ENCODE measurements at places on chromosomes 6 and 20.
A peak's percentile ranks its signal among the peaks of the same experiment; 100 is the strongest.

- no peak for DNase-seq
These were observed 176.4 kb upstream of the MYLIP start for GRCh38 chr6:15952231-15953151.

GRCh38 chr20:53079261-53079691, 107.1 kb downstream of the TSHZ2 start:
- no peak for DNase-seq

- no peak for DNase-seq
These were observed 30.7 kb downstream of the SSR1 start for GRCh38 chr6:7282097-7282906.

GRCh38 chr6:68911334-68911733, 276.3 kb downstream of the ADGRB3 start:
- DNase-seq: no peak

GRCh38 chr20:43534791-43535350, 24.0 kb upstream of the SGK2 start:
- DNase-seq: no peak

DNA sequence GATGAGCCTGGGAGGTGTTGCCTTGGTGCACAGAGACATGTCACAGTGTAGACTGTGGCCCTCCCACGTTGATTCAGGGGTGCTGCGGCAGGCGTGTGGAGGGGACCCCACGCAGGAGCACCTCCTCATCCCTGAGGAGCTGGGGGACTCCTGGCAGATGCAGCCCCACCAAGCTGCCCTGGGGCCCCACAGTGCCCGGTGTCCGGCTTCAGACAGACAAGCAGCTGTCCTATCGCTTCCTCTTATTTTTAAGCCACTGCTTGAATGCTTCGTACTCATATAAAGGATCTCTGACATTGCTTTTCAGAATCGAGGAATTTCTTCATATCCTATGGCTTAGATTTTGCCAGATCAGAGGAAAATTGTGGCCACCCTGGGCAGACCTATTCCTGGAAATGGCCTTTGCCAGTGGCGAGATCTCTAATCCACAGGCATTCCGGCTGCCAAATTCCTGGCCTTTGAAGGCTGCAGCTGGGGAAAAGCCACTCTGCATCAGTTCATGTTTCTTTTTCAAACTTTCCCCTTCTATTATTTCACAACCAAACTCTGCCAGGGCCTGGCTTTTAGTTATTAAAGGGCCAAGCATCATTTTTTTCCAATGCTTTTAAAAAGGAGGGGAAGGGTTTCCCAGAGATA, 337.0 kb downstream of the THBS2 start:
- no peak for DNase-seq

DNA sequence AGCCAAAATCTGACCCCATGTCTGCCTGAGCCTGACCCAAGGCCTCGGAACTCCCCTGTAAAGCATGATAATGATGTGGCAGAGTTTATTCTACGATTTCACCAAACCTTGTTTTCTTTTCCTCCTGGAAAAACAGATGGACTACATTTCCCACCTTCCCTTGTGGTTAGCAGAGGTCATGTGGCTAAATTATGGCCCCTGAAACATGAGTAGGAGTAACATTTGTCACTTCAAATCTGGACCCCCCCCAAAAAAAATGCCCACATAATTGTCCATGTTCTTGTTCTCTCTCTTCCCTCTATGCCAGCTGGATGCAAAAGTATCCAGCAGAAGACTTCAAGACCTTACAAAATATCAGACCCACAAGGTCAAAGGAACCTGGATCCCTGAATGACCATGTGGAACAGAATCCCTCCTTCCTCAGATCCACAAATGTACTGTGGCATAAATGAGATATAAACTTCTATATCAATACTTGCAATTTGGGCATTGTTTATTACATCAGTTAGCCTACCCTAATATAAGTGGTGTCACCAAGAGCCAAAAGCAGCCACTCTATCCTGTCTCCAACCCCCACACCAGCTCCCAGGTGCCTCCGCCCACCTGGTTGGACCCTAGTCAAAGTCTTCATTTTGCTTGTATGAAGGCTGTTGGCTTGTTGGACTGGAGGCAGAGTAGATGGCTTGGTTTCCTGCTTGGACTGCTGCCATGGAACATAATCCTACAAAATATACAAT, 1.4 kb downstream of the C20orf96 start:
- DNase-seq: no peak

DNA sequence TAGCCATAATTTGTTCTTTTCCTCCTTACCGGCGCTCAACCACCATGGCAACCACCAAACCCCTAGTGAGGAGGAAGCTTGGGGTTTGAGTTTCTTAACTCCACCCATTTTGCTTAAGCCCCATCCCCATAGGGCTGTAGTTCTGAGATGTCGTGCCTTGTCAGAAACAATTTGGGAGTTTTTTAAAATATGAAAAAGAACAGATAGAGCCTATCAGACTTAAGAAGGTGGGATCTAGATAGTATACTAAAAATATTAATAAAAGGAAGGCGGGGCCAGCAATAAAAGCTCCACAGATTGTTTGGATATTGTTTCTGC, 5.6 kb downstream of the BRD2 start:
- DNase-seq: peak; percentile 15

DNA sequence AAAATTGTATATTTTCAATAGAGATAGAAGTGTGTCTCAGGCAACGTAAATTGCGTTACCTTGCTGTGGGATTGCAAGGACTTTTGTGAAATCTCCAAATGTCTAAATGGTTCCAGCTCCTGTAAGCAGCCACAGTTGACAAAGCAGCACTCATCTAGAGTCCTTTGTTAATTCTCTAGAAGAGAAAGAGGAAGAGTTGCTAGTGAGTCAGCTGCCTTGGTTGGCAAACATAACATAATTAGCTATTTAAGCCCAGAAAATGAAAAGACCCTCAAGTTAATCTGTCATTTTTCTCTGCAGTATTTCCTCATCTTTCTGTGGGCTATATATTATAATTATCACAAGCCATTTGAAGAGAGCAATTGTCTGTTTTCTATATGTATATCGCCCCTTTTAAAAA, 66.4 kb upstream of the FABP7 start:
- DNase-seq: no peak

DNA sequence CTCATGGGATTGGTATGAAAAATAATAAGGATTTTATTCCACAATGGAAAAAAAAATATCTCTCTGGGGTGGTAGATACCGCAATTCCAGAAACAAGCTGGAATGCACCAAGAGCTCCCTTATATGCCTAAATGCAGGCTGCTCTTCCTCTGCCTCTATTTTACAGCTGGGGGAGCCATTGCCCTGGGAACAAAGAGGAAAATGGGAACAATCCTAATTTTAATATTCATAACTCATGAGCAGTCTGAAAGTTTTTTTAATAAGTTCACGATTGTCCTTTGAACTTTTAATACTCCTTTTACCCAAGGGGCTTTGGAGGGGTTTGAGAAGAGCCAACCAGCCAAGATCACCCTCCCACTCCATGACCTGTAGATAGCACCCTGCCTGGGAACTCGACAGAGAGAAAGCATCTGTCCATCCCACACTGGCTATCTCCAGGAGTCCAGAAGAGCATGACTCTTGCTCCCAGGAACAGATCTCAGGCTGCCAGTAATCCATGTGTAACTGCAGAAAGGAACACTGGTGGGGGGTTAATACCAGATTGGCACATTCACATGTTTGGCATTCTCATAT, 74.7 kb downstream of the CD83 start:
- no peak for DNase-seq

GRCh38 chr6:41269716-41270115, 16.8 kb downstream of the TREM1 start:
- DNase-seq: no peak

DNA sequence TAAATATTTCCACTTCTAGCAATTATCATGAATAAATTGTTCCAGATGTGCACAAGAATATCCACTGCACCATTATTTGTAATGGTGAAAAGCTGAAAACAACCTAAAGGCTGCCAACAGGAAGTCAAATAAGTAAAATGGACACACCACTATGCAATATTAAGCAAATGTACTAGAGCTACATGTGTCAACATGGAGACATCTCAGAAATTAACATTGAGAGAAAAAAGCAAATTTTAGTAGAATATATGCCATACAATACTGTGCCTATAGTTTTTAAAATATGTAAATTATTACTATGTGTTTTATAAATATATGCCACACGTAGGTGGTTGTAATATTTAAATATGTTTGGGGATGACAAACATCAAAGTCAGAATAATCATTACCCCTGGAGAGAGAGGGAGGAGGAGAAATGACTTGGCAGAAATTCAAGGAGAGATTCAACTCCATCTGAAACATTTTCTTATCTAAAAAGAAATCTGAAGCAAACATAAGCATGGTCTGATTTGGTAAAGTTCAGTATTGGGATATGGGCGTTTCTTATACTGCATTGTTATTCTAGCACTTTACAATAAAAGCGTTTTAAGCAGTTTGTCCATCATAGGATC, 475.5 kb downstream of the QKI start:
- DNase-seq: no peak

DNA sequence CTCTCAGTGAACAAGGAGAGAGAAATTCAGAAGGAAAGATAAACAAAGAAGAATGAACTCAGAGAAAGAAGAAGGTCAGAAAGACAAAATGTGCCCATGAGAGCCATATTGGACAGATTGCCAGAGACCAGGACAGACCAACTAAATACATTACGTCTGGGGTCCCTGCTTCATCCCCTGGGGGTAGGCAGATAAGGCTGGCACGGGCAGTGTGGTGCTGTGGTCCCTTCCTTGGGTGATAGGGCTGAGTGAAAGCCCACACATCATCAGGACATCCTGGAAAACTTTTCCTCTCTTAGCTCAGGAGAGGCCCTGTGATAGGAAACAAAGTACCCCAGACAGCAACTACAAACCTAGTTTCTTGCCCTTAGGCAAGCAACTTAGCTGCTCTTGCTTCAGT, 13.2 kb upstream of the ARMC12 start:
- DNase-seq: no peak

- no peak for DNase-seq
These were observed 384.7 kb upstream of the ID4 start for GRCh38 chr6:19452495-19452894.

- no peak for DNase-seq
These were observed 21.2 kb downstream of the RAMACL start for GRCh38 chr6:166565084-166565967.

- no peak for DNase-seq
These were observed 10.3 kb downstream of the KIZ start for GRCh38 chr20:21136015-21136732.

DNA sequence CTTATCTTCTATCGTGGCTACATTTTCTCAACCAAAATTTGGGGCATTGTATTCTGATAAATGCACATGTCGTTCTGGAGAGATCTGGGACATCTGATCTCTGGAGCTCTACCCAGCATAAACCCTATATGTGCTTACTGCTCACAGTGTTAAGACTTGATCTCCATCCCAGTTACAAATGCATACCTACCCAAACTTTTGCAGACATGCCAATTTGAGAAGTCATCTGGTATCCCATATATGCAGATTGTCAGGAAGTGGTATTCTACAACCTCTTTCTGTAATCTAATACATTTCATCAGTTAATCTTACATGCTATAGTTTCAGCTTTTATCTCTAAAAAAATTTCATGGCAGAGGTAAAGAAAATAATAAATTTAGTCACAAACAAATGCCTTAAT, 11.2 kb downstream of the BAG2 start:
- no peak for DNase-seq

- DNase-seq: peak; percentile 43
These were observed 23.4 kb downstream of the FAM217A start for GRCh38 chr6:4055420-4056041.

GRCh38 chr6:145783796-145784195, 30.8 kb downstream of the FBXO30 start:
- DNase-seq: no peak

DNA sequence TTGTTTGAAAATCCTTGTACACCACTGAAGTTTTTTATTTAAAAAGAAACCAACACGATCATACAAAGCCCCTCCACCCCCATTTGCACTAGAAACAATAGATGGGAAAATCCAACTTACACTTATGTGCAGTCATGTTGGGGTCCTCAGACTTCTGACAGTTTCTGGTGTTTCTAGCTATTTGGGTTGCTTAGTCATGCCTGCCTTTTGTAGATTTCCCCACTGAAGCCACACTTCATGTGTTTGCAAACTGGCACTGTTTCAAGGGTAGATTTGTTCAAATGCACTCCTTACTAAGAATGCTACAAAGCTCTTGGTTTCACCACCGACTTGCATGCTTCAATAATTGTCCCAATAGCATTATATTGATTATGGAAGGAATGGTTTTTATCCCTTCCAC, 1.5 kb downstream of the SH3BGRL2 start:
- DNase-seq: no peak

DNA sequence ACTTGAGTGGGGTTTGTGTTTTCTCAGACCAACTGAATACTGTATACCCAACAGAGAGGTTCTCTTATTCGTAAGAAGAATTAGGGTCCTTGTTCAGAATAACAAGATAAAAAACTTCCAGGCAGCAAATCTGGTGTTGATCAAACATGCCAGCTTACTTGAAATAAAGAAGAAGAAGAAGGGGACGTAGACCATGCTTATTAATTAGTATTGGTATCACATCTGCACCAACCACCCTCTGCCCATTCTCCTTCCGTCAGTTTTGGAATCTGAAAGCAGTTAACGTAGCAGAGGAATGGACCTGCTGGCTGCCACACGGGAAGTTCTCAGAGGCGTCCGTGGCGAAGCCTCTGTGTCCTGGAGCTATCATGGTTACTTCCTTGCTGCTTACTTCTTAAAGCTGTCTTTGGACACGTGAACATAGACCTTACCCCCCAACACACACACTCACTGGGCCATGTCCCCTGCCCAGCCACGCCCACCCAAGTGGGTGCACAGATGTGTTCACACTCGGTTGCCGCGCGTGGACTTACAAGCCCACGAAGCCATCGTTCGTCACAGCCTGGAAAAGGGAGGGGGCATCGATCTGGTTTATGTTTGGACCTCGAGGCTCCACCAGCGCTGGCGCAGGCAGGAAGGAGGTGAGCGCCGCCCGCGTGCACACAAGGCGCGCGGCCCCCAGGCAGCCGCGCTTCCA, 4.1 kb upstream of the DLL1 start:
- DNase-seq: no peak

- no peak for DNase-seq
These were observed 4.2 kb downstream of the ENTPD6 start for GRCh38 chr20:25199473-25200260.

- DNase-seq: no peak
These were observed 108.6 kb downstream of the EYA2 start for GRCh38 chr20:47003223-47003622.

- DNase-seq: no peak
These were observed 205.4 kb downstream of the SOD2 start for GRCh38 chr6:159487636-159488035.

DNA sequence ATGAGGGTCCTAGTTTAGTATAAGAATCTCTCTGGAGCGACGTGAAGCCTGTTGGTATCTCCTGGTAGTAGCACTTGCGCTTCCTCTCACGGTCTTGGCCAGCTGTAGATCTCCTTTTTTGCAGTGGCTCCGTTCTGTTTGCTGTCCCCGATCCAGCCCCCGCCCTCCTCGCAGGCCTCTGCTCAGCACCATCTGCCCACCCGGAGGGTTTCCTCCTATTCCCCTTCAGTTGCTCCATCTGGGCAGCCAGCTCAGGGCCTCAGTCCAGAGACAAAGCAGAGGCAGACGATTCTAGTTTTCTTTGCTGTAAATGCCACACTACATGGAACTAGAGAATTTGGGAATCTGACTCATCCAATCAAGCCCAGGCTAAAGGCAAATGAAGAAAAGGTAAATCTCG, 126.6 kb downstream of the TIAM2 start:
- DNase-seq: no peak

- DNase-seq: no peak
These were observed 4.2 kb upstream of the MAVS start for GRCh38 chr20:3842348-3842930.
